ENCODE measurements at places on chromosomes 3 and 15.

DNA sequence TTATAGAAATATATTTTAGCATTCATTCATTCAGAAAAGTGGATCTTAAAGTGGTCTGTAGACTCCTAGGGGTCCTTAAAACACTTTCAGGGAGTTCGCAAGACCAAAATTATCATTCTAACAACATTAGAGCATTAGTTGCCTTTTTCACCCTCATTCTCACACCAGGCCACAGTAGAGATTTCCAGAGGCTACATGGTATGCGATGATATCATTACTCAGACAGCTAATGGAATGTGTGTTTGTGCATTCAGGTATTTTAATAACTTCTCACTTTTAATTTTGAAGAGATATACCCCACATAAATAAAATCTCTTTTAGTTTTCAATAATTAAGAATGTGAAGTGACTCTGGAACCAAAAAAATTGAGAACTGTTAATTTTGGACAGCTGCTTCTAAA lies 206.9 kb downstream of the NSUN3 start:
- DNase-seq, result no peak

- peak; percentile 41 for DNase-seq
Measured at GRCh38 chr3:71064956-71065763, 518.4 kb downstream of the FOXP1 start.

- DNase-seq, result no peak
Measured at GRCh38 chr3:172415323-172415722, 32.9 kb downstream of the GHSR start.

DNA sequence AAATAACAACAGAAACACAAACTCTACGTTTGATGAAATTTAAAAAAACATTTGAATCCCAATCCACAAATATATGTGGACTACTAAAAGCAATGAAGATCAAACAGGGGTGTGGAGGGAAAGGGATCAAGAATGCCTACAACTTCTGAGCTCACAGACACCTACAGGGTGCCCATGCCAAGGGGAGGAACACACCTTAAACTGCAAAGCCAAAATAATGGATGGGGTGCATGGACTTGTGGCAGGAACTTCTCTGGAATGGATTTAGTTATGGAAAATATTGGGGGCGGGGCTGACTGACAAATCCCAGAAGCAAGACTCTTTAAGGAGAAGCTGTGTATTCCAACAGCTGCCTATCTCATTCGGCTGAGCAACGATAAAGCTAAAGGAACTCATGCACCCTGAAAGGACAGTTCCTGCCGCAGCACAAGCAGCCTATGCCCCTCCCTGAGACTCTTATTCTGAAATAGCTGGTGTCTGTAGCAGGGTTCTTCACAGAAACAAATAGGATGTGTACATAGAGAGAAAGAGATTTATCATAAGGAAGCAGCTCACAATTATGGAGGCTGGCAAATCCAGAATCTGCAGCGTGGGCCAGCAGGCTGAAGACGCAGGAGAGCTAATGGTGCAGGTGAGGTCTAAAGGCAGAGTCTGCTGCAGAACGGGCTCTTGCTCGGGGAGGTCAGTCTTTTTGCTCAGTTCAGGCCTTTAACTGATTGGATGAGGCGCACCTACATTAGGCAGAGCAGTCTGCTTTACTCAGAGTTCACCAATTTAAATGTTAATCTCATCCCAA lies 24.5 kb upstream of the PLA2G4D start:
- DNase-seq, result no peak

- peak; percentile 69 for DNase-seq
Measured at GRCh38 chr3:81492040-81492439, 269.4 kb downstream of the GBE1 start.

GRCh38 chr3:33789183-33789954 lies 9.1 kb upstream of the PDCD6IP start:
- no peak for DNase-seq

DNA sequence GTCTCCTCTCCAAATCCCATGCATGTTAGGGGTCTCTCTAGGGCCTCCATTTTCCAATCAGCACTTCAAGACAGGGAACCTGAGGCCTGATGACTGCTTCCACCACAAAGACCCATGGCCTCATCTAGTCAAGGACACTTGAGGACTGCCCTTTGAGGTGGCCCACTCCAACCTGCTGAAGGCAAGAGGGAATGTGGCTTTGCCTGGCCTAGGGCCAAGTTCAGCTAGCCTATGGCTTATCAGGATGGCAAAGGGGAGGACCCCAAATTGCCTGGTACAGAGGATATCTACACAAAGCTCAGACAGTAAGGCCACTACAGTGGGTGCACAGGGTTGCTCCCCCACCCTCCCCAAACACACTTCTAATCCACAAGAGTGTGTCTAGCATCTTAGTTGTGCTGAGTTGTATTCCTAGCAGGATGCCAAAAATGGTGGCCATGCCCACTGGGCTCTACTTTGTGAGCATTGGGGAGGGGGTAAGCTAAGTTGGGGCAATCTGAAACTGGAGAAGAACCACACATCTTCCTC lies 10.0 kb upstream of the GRAMD2A start:
- no peak for DNase-seq

All from IMR-90 (cell line).